ENCODE measurements at places on chromosomes 6 and 20. TPM values are rescaled to one million over a fixed set of nuclear protein-coding genes. Genes with fewer than 3 reads are reported as not detected.

GRCh38 chr20:588932-589672, 21.0 kb downstream of the TCF15 start:
- no peak overlapping the region for H3K4me3 ChIP-seq
- H3K4me1 ChIP-seq = no peaks in the 10 kb centered on the region
- H3K27ac ChIP-seq = no peak overlapping the region
- DNase-seq = no peak

DNA sequence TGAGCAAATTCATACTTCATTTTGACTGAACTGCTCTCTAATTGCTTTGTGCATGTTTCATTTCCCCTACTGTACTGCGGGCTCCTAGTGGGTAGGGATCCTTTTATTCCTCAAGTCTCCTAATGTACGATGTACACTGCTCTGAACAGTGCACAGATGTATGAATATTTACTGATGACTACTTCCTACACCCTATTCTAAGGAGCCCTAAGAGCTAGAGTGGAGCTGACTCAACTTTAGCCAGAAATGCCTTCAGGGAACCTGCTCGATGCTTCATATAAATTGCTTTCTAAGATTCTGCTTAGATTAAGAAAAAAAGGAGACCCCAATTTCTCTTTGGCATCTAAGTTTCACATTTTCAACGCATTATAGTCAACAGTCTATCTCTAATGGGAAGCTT, 47.6 kb upstream of the SPDEF start:
- H3K27ac ChIP-seq = peak overlapping the region; percentile 60
- DNase-seq = no peak
- no peaks in the 10 kb centered on the region for H3K4me1 ChIP-seq
- H3K4me3 ChIP-seq = no peak overlapping the region
- no peaks in the 10 kb centered on the region for H3K36me3 ChIP-seq

GRCh38 chr20:25249198-25249931, 1.5 kb downstream of the PYGB start:
- no peaks in the 10 kb centered on the region for H3K36me3 ChIP-seq
- peak overlapping the region; percentile 99 for H3K4me3 ChIP-seq
- no peaks in the 10 kb centered on the region for H3K4me1 ChIP-seq
- DNase-seq = no peak
- H3K27me3 ChIP-seq = no peaks in the 10 kb centered on the region
- peak overlapping the region; percentile 2 for H3K27ac ChIP-seq

- H3K4me3 ChIP-seq = no peak overlapping the region
- no peak overlapping the region for H3K27ac ChIP-seq
- no peaks in the 10 kb centered on the region for H3K27me3 ChIP-seq
Observed at GRCh38 chr20:50445354-50446151, 64.6 kb upstream of the PTPN1 start.

- H3K36me3 ChIP-seq = no peaks in the 10 kb centered on the region
- no peak overlapping the region for H3K27ac ChIP-seq
- no peak overlapping the region for H3K4me3 ChIP-seq
- no peaks in the 10 kb centered on the region for H3K4me1 ChIP-seq
- no peak for DNase-seq
Observed at GRCh38 chr6:139539852-139540251, 165.4 kb upstream of the CITED2 start.

GRCh38 chr6:38837101-38837500, 122.0 kb downstream of the DNAH8 start:
- H3K36me3 ChIP-seq = no peaks in the 10 kb centered on the region
- no peak for DNase-seq
- H3K27me3 ChIP-seq = no peaks in the 10 kb centered on the region
- H3K27ac ChIP-seq = no peak overlapping the region
- H3K4me3 ChIP-seq = no peak overlapping the region

DNA sequence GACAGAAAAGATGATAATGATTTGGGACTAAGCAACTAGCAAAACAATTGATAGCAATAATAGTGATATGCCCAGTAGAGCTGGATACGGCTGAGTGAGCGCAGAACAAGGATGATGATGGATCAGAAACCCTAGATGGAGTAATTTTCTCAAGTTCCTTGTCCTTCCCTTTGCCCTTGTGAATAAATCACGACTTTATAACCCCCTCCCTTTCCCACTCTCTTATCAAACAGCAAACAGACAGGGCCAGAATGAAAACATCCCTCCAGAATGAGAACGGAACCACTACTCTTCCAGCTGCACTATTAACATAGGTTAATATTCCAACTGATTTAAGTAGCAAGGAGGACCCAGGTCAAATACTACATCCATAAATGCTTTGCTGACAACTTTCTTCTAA, 1.3 kb upstream of the MTFR2 start:
- no peak for DNase-seq
- no peaks in the 10 kb centered on the region for H3K36me3 ChIP-seq
- H3K27ac ChIP-seq = no peak overlapping the region

- H3K4me3 ChIP-seq = no peak overlapping the region
- H3K27me3 ChIP-seq = no peaks in the 10 kb centered on the region
- H3K36me3 ChIP-seq = no peaks in the 10 kb centered on the region
- no peak for DNase-seq
- H3K4me1 ChIP-seq = no peaks in the 10 kb centered on the region
Observed at GRCh38 chr6:4895971-4896370, 107.9 kb downstream of the RPP40 start.

- peak; percentile 82 for DNase-seq
- H3K36me3 ChIP-seq = no peaks in the 10 kb centered on the region
- H3K27me3 ChIP-seq = no peaks in the 10 kb centered on the region
- H3K4me1 ChIP-seq = peaks cover 4% of the 10 kb centered on the region
- peak overlapping the region; percentile 88 for H3K27ac ChIP-seq
- H3K4me3 ChIP-seq = peak overlapping the region; percentile 68
Observed at GRCh38 chr20:327186-328026, 2.1 kb downstream of the SOX12 start.

DNA sequence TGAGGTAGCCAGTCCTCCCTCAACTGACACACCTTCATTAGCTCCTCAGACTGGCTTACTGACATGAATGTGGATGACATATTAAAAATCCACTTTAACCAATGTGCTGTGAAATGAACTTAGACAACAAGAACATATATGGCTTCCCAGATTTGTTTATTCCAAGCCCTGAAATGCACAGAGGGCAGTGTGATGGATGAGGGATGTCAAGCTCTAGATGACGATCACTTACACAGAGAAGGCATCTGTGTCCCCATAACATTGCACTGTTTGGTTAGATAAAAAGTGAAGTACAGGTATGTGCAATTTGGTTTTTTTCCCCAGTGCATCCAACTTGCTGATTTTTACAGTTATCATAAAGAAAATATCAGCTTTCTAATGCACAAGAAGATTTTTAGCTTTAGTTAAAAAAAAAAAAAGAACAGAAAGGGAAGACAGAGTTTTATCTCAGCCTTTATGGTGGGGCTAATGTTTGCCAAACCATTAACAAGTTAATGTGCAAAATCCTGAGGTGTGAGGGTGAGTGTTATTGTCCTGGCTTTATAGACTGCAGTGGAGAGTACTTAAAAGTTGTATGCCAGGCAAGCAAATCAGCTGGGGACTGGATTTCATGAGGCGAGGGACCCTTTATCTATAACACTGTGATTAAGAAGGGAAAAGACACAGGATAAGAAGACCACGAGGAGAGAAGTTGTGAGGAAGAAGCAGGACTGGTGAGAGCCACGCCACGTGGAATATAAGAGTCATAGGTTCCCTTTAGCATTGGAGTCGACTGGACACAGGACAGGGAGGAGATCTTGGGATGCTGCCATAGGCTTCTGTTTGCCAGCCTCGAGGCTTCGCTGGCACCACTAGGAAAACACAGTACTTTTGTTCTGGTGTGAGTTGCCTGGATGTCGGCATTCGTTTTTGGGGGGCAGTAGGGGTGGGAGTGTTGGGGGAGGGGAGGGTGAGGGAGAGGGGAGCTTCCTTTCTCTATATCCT, 90.0 kb upstream of the BACH2 start:
- H3K36me3 ChIP-seq = no peaks in the 10 kb centered on the region
- no peak overlapping the region for H3K27ac ChIP-seq
- no peaks in the 10 kb centered on the region for H3K27me3 ChIP-seq
- H3K4me1 ChIP-seq = no peaks in the 10 kb centered on the region
- H3K4me3 ChIP-seq = no peak overlapping the region

DNA sequence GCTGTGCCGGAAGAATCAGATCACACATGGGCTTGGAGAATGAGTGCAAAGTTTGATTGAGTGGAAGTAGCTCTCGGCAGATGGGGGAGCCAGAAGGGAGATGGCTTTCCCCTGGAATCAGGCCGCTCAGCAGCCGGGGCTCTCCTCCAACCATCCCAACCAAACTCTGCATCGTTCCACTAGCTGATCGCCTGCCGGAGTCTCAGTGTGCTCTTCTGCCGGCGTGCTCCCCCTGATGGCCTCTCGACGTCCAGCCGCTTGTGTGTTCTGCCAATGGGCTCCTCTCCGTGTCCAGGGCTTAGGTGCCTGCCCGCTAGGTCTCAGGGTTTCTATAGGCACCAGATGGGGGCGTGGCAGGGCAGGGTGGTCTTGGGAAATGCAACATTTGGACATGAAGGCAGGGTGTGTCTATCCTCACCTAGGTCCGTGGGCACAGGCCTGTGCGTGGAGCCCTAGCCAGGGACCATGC, 4.9 kb upstream of the BIRC7 start:
- no peak overlapping the region for H3K27ac ChIP-seq
- H3K4me1 ChIP-seq = no peaks in the 10 kb centered on the region
- no peak for DNase-seq
- no peaks in the 10 kb centered on the region for H3K36me3 ChIP-seq
- H3K27me3 ChIP-seq = no peaks in the 10 kb centered on the region
- no peak overlapping the region for H3K4me3 ChIP-seq

DNA sequence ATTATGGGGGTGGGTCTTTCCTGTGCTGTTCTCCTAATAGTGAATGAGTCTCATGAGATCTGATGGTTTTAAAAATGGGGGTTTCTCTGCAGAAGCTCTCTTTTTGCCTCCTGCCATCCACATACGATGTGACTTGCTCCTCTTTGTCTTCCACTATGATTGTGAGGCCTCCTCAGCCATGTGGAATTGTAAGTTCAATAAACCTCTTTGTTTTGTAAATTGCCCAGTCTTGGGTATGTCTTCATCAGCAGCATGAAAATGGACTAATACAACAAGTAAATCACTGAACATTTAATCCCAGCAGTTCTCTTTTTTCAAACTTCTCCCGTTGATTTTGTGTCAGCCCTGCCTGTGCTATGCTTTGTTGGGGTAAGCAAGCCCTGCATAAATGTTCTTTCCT, 95.2 kb downstream of the FAM217A start:
- no peaks in the 10 kb centered on the region for H3K4me1 ChIP-seq
- H3K27me3 ChIP-seq = no peaks in the 10 kb centered on the region
- no peaks in the 10 kb centered on the region for H3K36me3 ChIP-seq
- H3K27ac ChIP-seq = no peak overlapping the region

DNA sequence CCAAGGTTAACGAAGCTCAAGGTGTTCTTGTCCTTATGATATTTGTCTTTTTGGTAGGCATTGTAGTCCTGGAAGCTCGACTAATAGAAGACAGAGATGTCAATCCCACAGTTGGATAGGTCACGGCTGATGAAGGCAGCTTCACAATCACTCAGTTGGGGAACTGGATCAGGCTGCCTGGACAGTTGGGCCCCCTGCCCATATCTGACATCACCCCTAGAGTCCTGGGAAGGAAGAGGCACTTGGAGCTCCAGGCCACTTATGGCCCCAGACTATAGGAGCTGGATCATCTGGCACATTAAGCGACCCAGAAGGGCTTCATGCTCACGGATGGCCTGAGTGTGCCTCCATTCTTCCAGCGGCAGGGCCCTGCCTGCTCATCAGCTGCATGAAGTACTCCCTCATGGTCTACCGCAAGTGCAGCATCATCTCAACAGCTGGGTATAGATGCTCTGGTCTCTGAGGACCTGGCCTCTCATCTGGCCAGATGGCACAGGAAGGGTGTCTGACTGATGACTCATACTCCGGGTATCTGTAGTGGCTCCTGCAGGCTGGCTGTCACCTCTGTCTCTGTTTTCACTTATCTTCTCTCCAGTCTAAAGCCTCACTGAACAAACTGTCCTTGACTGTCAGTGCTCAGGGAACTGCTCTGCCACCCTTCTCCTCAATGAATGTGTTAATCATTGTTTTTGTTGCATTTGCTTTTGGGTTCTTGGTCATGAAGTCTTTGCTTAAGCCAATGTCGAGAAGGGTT, 29.2 kb upstream of the SSR1 start:
- H3K36me3 ChIP-seq = no peaks in the 10 kb centered on the region
- no peak for DNase-seq
- no peaks in the 10 kb centered on the region for H3K4me1 ChIP-seq
- H3K27me3 ChIP-seq = no peaks in the 10 kb centered on the region
- no peak overlapping the region for H3K27ac ChIP-seq

DNA sequence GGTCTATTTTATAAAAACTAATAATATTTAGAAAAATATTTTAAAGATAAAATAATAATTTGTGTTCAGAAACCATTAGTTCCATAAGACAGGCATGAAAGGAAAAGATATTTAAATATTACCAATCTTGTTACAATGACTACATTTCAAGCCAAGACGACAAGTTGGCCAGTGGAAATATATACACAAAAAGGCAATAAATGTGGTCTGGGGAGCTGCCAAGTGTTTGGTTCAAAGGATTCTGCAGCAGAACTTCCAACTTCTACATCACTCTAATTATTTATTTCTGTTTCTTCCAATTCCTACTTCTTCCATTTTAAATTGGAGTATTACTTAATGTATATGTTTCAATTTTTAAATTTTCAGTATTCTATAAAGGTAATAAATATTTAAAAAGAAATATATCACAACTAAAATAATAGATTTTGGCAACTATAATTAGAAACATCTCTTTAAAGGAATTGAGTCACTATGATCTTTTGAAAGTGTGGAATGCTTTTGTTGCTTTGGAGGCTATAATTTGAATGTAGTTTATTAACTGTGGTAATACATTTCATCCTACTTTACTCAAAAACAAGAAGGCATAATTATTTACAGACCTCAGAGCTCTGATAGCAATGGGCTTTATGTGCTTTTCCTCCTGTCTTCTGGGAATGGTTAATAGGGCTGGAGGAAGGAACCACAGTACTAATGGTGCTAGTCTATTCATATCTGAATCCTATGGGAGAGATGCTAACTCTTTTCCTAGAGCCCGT, 129.7 kb upstream of the FAM184A start:
- DNase-seq = no peak
- H3K27me3 ChIP-seq = no peaks in the 10 kb centered on the region
- H3K36me3 ChIP-seq = no peaks in the 10 kb centered on the region

GRCh38 chr6:56837322-56837894, 117.5 kb upstream of the BEND6 start:
- H3K4me1 ChIP-seq = no peaks in the 10 kb centered on the region
- H3K27me3 ChIP-seq = no peaks in the 10 kb centered on the region
- no peak for DNase-seq
- H3K27ac ChIP-seq = no peak overlapping the region
- H3K4me3 ChIP-seq = no peak overlapping the region
- no peaks in the 10 kb centered on the region for H3K36me3 ChIP-seq

- H3K4me1 ChIP-seq = no peaks in the 10 kb centered on the region
- no peak overlapping the region for H3K27ac ChIP-seq
- no peak overlapping the region for H3K4me3 ChIP-seq
- no peak for DNase-seq
Observed at GRCh38 chr20:54189630-54190029, 15.8 kb upstream of the CYP24A1 start.

Gene NRN1
- total RNA-seq = 8.9 TPM

Gene CD24
- total RNA-seq = 470 TPM

Gene TBXT
- total RNA-seq = not detected

Gene HLA-DOA
- 2.1 TPM for total RNA-seq

Gene EPPIN
- total RNA-seq = not detected

Gene IL20RA
- total RNA-seq = 1.6 TPM

Gene LY6G5B
- total RNA-seq = 6.2 TPM

Gene CCDC170
- total RNA-seq = 9.4 TPM

Gene TNNC2
- total RNA-seq = 4.8 TPM

Gene SLC22A23
- 22.9 TPM for total RNA-seq

Gene MYLIP
- 47.2 TPM for total RNA-seq

Gene AAR2
- 36.5 TPM for total RNA-seq

Gene ENPP4
- total RNA-seq = 18.2 TPM

Gene CGA
- not detected for total RNA-seq

Gene CAPN11
- total RNA-seq = 3.8 TPM
